ENCODE measurements at places on chromosomes 11 and 22. TPM values are rescaled to one million over a fixed set of nuclear protein-coding genes. Genes with fewer than 3 reads are reported as not detected.

The ARHGEF17 gene
- 24.2 TPM for total RNA-seq

The OR56A5 gene
- total RNA-seq = not detected

The LRRC10B gene
- total RNA-seq = not detected

The BARX2 gene
- total RNA-seq = not detected

The KCNK7 gene
- 0.04 TPM for total RNA-seq

The SLC5A4 gene
- total RNA-seq = 0.66 TPM

The TPBGL gene
- 0.07 TPM for total RNA-seq

The CCDC34 gene
- 6.9 TPM for total RNA-seq
